ENCODE measurements at places on chromosomes 4 and X.

- no peak for DNase-seq
Measured at GRCh38 chr4:7747062-7747385, 192.6 kb downstream of the AFAP1 start.

DNA sequence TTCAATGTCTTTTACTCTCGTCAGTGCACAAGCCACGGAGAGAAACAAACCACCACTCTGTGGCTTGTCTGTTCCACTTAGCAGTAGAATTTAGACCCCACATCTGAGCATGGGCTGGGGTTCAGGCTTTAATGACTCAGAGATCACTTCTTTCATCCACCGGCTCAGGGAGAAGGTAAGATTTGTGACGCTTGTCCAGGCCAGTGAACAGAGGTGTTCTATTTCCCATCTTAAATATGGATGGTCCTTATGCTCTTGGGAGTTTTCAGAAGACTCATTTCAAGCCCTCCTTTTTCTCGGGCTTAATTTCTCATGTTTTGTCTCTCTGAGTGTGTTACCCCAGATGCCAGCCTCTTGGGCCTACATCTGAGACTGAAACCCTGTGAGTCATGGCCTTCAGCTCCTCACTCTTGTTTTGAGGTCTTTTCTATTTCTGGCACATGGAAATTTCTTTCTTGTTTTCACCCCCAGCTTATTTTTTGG, 127.4 kb upstream of the SFRP2 start:
- no peak for DNase-seq

DNA sequence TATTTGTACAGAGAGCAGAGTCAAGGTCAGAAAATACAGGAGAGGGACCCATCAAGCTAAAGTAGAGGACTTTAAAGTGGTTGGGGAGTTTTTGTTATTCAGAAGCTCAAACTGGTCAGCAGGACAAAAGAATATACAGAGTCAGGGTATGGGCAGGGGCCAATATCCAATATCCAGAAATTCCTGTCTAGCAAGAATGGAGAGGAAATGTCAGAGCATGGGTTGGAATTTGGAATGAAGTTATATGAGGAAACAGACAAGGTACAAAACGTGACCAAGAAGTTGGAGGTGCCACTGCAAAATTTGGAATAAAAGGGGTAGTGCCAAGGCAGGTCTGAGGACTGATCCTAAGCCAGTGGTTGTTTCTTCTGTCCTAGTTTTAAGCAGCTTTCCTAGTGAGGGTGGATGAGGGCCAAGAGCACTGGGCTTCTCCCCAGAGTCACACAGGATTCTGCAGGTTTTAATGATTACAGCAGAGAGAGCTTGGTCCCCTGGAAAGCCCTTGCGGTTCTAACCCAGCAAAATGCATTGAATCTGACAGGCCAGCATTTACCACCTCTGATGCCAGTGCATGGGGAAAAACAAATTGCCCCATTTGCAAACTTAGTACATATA, 304.7 kb upstream of the FTHL17 start:
- no peak for DNase-seq

DNA sequence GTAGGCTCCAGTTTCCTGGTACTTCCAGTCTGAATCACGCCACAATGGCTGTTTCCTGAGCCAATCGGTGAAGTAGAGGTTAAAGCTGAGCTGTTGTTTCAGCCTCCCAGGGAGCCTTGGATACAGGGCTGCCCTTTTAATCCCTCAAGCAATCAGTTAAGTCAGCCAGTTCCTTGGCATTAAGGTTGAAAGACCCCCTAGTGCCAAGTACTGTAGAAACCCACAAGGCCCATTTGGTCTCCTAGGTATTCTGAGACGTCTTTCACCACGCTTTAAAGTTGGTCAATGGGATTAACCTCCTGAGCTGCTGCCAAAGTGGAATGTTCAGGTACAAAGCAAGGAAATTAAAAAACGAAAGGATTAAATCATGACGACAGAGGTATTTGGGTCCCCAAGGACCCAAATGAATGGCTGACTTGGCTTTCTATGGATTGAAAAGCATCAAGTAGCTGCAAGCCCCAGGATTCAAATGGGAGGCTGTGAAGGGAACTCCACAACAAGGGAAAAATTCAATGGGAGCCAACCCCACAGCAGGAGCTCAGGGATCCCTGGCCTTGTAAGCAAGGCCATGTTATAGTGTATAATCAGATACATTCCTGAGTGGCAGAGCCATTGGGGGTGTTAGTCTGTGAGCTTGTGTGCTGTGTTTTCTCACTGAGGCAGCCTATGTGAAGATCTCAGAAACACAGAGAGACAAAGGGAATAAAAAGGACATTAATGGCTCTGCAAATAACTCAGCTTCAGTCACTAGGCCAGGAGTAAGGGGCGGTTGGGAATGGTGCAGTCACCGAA, 86.0 kb downstream of the ATG4A start:
- DNase-seq = no peak

DNA sequence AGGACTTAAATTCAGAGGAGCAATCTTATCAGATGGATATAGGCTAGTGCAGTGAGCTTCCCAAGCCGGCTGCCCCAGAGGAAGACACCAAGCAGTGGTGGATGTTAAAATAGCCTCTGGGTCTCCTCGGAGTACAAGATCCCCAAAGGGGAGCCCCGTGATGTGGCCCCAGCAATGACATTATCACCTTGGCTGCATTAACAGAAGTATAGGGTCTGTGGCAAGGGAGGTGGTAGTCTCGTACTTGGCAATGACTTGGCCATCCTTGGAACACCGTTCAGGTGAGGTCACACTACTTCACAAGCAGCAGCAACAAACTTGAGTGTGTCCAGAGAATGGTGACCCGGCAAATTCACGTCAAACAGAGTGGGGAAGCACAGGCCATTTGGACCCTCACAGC, 67.8 kb downstream of the PSAPL1 start:
- no peak for DNase-seq

DNA sequence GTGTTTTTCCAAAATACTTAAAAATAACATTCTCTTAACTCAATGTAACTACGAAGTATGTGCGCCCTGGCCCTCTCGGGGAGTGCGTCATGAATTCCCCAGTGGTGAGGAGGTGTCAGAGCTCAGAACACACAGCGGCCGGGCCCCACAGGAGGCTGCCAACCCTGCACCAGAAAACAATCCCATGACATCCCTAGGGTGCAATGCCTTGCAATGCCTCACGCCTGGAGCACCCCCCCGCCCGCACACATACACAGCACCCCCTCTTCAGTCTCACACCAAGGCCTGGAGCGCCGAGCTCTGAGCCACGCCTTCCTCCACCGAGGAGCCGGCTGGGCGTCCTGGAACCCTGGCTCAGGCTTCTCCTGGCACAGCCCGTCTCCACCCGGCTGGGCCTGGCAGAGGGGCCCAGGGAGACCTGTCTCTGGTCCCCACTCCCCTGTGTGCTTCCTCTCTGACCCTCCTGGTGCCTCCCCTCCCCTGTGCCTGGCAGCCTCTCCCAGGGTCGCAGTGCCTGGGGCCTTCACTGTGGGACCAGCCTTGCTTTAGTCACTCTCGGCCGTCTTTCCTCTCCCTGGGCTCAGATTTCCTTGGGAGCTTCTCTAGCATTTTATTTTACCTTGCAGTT, 108.2 kb upstream of the ADRA2C start:
- no peak for DNase-seq

- no peak for DNase-seq
Measured at GRCh38 chrX:69431420-69431819, 72.7 kb upstream of the NALF2 start.

DNA sequence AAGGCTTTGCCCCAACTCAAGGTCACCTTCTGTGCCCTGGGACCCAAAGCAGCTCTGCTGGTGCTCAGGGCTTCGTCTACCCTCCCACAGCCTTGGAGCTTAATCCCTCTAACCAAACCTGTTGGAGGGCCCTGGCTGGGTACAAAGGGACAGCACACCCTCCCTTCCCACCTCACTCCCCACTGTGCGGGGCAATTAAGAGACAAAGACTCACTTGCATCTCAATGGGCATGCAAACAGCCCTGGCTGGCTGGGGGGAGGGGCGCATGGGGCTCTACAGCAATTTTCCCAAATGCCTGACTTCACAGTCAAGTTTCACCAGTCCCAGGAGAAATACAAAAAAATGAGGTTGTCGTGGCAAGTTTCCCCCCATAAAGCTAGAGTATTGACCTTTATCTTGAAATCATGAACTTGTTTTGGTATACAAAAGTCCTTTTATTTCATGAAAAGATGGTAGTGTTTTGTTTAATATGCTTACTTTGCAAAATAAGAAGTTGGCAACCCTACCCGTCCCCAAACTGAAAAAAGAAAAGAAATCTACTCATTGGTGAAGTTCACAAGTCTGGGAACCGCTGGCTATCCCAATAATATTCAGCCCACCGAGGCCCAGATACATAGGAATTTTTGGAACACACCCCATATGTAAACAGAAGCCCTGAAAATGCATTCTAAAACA, 4.1 kb upstream of the CD99L2 start:
- DNase-seq = no peak

DNA sequence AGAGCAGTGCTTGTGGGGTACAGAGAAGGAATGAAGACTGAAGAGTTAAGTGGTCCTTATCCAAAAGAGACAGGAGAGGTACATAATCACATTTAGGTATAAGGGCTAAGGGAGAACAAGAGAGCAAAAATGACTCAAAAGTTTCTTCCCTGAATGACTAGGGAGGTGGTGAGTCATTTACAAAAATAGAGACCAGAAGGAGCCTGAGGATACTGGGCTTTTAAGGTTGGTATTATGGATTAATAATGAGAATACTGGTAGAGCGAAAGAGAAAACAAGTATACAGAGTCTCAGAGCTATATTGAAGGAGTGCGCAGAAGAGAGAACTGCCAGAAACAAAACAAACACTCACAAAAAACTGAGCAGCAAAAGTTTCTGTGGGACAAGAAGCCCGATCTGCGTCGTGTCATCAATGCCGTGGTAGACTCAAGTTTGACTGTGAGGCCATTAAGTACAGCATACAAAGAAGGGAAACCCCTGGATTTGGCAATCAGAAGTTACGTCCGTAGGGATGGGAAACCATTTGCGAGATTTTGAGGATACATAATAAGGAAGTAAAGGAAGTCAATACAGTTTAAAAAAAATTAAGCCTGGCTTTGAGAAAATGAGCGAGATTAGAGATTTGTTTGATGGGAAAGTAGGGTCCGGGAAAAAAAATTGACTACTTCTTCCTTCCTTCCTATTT, 129.1 kb upstream of the STIM2 start:
- no peak for DNase-seq

DNA sequence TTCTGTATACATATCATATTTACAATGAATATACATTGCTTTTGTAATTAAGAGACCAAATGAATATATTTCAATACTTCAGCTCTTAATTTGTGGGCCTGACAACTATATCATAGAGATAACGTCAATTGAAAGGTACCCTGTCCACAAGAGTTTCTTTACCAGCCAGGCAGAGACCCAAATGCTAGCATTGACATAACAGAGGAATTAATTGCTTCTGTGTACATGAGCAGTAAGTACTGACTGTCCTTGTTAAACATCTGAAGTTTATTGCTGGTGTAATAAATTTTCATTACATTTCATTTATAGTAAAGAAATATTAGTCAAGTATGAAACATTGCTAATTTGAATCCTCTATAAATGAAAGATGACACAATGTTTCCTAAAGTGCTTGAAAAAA, 910.8 kb downstream of the CCSER1 start:
- DNase-seq = no peak

- DNase-seq = no peak
Measured at GRCh38 chrX:88735835-88736234, 11.2 kb upstream of the CPXCR1 start.

- no peak for DNase-seq
Measured at GRCh38 chr4:35539404-35540055, 704.8 kb downstream of the ARAP2 start.

DNA sequence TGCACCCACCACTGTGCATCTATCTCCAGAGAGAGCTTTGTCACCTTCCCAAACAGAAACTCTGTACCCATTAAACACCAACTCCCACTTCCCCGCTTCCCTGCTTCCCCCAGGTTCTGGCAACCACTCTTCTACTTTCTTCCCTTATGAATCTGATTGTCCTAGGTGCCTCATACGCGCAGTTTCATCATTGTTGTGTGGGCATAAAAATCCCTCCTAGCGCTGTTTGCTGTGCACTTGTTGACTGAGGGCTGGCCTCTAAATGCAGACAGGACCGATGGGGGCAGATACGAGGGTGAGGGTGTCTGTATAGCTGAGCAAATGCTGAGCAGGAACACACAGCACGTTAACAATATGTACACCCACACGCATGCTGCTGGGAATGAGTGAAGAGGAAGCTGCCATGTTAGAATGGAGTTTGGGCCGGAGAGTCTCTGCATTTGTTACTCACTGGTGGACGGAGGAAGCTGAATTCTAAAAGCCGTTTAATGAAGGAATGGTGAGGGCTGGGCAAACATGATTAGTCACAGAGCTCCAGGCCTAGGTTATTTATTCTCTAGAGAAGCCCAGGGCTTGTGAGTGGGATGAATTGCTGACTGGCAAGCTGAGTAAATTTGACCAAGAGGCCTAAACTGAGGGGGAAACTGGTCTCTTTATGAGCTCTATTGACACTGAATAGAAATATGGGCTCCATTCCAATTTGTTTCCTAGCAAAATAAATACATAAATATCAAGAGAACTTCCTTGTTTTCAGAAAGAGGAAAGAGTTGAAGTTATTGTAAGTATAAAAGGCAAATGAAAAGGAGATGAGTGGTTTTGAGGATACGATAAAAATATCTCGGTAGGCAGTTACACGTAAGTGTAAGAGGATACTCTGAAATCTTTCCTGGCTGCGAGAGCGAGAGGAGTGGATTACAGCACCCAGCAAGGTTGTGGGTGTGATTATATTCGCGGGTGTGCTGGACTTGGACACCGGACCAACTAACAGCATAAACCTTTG, 95.9 kb upstream of the RPS6KA3 start:
- peak; percentile 14 for DNase-seq

DNA sequence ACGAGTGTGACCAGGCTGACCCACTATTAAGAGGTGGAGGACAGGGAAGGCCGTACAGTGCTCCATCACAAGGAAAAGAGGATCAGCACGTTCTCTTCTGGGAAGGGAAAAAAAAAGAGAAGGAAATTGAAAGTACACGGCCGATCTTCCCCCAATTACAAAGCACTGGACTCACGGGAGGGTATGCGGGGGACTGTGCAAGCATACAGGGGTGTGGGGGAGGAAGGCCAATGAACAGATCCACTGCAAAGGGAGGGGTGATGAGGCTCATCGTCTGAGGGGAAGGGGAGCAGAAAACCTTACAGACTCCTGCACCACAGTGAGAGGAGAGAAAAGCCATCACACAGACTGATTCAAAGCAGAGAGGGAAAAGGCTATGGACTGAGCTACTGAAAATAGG, 1.1 kb downstream of the ELK1 start:
- DNase-seq = no peak

DNA sequence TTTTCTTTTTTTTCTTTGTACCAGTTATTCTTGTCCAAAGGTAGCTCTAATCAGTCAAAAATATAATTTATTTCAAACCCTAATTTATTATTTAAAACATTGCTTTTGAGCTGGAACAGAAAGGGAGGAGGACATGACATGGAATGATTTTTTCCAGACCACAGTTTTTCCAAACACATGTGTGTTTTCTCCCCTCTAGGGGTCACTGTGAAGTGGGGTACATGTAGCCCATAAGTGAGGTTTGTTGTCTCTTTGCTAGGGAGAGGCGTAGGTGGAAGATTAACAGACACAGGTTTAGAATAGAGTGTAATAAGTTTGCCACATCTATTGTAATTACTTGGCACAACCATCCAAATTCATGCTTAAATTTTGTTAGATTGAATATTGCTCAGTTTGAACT, 83.0 kb downstream of the TNIP2 start:
- DNase-seq = no peak

- DNase-seq = no peak
Measured at GRCh38 chrX:44507292-44507691, 35.4 kb downstream of the FUNDC1 start.

Measured in NCI-H187 (cell line).